Spleen (tissue), 13 donors: ENCODE measurements at places on chromosomes 1 and 21. TPM values are rescaled to one million over a fixed set of nuclear protein-coding genes. Genes with fewer than 3 reads are reported as not detected.

PGLYRP3 gene
- total RNA-seq, result not detected

FCRL2 gene
- total RNA-seq, result 40.2 TPM

SRSF11 gene
- 148 TPM for total RNA-seq

LYPD8 gene
- total RNA-seq, result 0.37 TPM

TMEM79 gene
- 5.9 TPM for total RNA-seq

C1QA gene
- total RNA-seq, result 1,485 TPM

IL22RA1 gene
- not detected for total RNA-seq

GPA33 gene
- total RNA-seq, result 0.72 TPM

DDX20 gene
- total RNA-seq, result 14.1 TPM

ARHGEF10L gene
- 12.4 TPM for total RNA-seq

AGMAT gene
- 3.6 TPM for total RNA-seq

LDLRAD1 gene
- total RNA-seq, result not detected

C1orf94 gene
- not detected for total RNA-seq

SYT2 gene
- total RNA-seq, result not detected

OXCT2 gene
- total RNA-seq, result 0.42 TPM

AGL gene
- total RNA-seq, result 17.6 TPM

ST6GALNAC5 gene
- 2.3 TPM for total RNA-seq

MATN1 gene
- total RNA-seq, result not detected
